ENCODE measurements at places on chromosomes 3 and 15.
A peak's percentile ranks its signal among the peaks of the same experiment; 100 is the strongest.

GRCh38 chr3:50170689-50171088 lies 15.6 kb downstream of the SEMA3F start:
- no peak for DNase-seq

GRCh38 chr3:194489736-194490612 lies 3.2 kb upstream of the ATP13A3 start:
- peak; percentile 11 for DNase-seq

- peak; percentile 92 for DNase-seq
These were observed 25.2 kb downstream of the MYH15 start for GRCh38 chr3:108485146-108485545.

GRCh38 chr3:38031022-38031994 lies 1.9 kb upstream of the PLCD1 start:
- no peak for DNase-seq

DNA sequence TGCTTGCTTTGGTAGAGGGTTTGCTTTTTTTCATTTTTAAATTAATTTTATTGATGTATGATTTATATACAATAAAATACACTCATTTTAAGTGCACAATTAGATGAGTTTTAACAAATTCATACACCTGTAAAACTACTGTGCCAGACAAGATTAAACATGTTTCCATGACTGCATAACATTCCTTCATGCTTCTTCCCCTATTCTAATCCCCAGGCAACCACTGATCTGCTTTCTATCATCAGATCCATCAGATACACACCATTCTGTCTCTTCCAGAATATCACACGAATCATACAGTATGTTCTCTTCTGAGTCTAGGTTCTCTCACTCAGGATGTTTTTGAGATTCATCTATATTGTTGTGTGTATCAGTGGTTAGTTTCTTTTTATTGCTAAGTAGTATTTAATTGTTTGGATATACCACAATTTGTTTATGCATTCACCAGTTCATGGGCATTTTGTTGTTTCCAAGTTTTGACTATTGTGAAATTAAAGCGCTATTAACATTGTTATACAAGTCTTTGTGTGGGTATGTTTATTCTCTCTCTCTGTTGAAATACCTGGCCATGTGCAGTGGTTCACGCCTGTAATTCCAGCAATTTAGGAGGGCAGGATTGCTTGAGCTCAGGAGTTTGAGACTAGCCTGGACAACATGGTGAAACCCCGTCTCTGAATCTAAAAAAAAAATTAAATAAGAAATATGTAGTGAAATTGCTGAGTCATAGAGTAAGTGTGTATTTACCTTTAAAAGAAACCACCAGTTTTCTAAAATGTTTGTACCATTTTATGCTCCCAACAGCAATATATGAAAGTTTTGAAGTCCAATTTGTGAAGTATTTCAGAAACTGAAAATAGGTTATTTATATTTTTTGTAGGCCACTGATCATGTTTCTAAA lies 7.0 kb upstream of the TFG start:
- no peak for DNase-seq

- no peak for DNase-seq
These were observed 211.7 kb downstream of the CLSTN2 start for GRCh38 chr3:140146668-140147067.

DNA sequence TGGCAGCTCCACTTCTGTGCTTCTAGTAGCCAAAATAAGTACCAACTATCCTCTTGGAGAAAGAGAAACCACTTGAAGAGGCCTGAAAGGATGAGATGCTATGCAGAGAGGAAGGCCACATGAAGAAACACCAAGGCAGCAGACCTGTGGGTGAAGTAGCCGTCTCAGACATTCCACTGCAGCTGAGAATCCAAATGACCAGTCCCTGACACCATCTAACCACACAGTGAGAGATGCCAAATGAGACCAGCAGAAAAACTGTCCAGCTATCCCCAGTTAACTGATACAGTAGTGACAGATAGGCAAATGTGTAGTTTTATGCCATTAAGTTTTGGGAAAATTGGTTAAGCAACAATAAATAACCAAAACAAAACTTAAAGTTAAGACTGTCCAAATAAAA lies 47.9 kb upstream of the ZSCAN2 start:
- no peak for DNase-seq

- DNase-seq = peak; percentile 5
These were observed 96.9 kb downstream of the LINGO1 start for GRCh38 chr15:77535845-77536244.

- no peak for DNase-seq
These were observed 7.7 kb downstream of the RASL12 start for GRCh38 chr15:65059931-65060596.

DNA sequence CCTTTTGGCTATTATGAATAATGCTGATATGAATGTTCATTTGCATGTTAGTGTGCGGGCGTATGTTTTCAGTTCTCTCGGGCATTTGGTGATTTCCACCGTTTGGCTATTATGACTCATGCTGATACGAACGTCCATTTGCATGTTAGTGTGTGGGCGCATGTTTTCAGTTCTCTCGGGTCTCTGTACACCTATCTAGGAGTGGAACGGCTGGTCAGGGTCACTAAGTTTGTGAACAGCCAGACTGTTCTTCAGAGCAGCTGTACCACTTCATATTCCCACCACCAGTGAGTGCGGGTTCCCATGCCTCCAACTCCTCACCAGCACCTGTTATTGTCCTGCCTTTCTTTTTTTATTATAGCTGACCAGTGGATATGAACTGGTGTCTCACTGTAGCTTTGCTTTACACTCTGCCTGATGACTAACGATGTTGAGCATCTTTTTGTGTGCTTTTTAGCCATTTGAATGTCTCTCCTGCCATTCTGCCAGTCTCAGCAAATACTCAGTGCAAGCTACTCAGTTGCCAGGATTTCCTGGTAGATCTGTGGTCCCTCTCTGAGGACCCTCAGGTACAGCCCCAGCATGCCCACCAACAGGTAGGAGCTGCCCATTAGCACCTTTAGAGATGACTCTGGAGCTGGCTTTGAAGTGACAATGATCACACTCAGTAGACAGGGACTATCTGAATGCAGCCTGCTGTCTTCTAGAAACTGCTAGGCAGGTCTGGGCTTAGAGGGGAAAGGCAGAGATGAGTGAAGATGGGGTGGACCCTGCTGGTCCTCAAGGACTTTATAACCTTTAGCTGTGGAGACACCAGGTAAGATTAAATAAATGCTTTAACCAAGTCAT lies 141.1 kb downstream of the XXYLT1 start:
- DNase-seq = no peak

- DNase-seq = no peak
These were observed 96.0 kb downstream of the CCNL1 start for GRCh38 chr3:157063926-157064325.

DNA sequence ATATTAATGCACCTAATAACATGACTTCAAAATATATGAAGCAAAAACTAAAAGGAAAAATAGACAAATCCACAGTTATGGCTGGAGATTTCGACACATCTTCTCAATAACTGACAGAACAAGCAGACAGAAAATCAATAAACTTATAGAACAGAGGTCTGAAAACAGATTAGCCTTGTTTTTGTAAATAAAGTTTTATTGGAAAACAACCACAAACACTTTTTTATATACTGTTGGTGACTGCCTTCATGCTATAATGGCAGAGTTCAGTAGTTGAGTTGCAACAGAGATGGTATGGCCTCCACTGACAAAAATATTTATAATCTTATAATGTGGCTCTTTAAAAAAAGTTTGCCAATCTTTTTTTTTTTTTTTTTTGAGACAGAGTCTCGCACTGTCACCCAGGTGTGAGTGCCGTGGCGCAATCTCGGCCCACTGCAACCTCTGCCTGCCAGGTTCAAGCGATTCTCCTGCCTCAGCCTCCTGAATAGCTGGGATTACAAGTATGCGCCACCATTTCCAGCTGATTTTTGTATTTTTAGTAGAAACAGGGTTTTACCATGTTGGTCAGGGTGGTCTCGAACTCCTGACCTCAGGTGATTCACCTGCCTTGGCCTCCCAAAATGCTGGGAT lies 52.2 kb upstream of the GATA2 start:
- DNase-seq = no peak

DNA sequence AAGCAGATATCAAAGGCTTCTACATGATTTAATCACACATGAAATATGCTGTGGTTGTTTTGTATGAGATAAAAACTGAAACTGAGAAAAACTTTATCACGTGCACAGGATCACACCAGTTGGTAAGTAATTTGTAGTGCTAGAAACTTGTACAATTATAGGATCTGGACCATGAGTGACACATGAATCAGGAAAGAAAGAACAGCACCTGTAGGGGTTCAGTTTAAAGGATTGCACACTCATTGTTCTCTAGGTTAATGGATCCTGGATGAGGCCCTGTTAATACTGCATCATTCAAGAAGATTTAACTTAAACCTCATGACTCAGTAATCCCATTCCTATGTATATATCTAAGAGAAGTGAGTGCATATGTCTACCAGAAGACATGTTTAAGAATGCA lies 87.9 kb downstream of the STT3B start:
- DNase-seq = no peak

DNA sequence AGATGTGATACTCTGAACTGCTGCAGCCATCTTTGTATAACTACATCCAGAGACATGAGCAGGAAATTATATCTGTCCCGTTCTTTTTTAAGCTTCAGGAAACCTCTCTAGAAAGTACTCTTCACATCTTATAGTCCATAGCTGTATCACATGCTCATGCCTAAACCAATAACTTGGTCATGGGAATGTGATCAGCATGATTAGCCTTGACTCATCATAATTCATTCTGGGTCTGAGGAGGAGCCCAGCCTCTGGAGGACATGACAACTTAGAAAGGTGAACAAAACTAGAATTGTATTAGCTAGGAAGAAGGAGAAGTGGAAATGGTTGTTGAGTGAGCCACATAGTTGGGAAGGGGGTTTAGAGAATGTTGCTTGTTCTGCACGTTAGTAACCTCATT lies 12.9 kb downstream of the PPM1L start:
- DNase-seq = no peak

DNA sequence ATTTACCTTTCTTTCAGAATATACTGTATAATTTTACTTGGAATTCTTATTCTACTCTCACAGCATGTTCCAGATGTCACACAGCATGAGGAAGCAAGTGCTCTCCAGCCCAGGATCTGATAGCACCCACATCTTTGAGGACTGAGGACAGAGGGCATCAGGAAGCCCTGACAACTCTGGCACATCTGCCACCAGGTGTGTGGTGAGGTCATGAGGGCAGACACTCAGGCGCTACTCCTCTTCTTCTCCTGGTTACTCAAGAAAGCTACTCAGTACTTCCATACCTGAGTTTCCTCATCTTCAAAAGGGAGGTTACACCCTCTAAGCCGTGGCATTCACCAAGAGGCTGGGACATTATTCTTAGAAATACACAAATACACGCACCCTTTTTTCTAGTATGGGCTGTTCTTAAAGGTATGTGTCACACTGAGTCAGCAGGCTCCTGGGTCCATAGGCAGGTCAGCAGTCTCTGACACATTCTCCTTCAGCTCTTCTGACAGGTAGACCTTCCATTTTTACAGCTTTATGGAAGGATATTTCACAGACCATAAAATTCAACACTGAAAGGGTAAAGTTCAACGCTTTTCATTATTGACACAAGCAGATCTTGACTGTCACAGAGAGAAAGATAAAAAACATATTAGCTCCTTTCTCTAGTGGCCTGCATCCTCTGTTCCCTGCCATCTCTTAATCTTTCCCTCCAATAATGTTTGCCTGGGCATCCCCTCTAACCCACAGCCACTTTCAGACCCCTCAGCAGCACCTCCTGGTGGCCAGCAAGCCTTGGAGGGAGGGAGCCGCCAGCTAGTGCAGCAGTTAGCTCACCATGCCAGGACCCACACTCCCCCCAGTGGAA lies 103.2 kb upstream of the TJP1 start:
- DNase-seq = peak; percentile 93

DNA sequence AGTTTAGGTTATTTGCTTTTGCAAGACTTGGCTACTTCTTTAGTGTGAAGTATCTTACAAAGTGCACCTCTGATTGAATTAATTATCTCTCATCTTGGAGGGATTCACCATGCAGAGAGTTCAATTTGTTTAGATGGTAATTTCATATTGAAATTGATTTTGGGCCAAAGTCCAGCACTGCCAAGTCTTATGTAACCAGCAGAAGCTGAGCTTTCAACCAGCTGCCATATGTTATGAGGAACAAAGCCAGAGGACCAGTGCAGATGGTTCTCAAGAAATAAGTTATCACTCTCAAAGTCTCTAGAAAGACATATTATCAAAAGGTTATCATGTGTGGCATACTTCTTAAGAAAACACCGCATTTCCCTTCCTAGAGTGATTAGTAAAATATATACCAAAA lies 29.0 kb downstream of the ABHD6 start:
- no peak for DNase-seq

DNA sequence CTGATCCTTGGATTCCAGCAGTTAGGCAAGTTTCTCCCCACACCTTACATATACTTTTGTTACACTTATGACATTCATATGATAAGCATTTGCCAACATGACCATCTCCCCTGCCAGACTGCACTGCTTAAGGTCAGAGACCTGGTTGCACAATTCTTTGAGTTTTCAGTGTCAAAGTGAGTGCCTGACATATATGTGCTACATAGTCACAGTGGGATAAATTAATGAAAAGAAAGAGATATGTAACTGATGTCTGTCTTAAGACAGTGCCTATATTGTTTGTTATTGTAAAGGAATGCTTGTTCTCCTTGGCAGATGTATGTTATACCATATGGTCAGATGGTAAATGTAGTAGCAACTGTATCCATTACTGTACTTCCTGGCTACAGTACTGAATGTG lies 3.5 kb upstream of the DCUN1D1 start:
- DNase-seq = no peak

DNA sequence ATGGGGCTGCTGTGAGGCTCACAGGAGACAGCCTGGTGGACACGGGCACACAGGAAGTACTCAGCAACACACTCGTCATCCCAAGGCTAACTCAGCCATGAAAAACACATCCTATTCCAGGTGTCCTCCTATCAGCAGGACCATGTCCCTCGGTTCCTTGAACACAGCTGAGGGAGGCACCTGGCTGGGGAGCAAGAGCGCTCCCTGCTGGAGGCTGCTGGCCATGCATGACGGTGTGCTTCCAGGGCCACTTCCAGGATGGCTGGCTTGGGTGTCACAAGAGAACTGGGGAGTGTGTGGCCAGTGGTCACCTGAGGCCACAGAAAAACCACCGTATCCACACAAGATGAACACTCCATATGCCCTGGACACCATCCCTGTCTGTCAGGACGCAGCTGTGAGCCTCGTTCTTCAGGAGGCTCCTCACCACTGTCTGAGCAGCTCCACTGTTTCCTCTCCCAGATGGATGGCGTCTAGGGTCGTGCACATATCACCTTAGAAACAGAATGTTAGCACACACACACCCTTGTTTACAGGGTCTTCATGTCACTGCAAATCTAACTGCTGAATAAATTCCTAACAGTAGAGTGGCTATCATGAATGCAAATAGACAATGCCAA lies 31.0 kb downstream of the POC1A start:
- peak; percentile 89 for DNase-seq

- peak; percentile 73 for DNase-seq
These were observed 870 bp upstream of the TMEM40 start for GRCh38 chr3:12759693-12760565.

DNA sequence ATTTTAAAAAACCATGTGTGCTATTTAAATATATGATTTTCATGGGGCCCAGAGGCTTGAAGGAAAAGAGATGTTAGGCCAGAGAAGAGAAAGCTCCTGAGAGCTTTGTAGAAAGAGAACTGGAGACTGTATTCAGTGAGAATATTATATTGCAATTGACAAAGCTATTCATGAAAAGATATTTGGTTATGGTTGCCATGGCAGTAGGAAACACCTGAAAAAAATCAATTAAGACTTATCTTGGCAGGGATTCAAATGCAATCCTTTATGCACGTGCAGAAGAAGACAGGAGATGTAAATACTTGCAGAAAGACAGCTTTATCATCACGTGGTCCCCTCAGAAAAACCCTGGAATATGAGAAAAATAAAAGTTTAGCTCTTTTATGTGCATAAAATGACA lies 636.0 kb upstream of the TBL1XR1 start:
- DNase-seq = no peak

GRCh38 chr15:70547846-70548487 lies 215.4 kb downstream of the UACA start:
- DNase-seq = no peak

Data from ELF-1 (cell line).